ENCODE measurements at places on chromosomes 6 and 20. TPM values are rescaled to one million over a fixed set of nuclear protein-coding genes. Genes with fewer than 3 reads are reported as not detected.

DNA sequence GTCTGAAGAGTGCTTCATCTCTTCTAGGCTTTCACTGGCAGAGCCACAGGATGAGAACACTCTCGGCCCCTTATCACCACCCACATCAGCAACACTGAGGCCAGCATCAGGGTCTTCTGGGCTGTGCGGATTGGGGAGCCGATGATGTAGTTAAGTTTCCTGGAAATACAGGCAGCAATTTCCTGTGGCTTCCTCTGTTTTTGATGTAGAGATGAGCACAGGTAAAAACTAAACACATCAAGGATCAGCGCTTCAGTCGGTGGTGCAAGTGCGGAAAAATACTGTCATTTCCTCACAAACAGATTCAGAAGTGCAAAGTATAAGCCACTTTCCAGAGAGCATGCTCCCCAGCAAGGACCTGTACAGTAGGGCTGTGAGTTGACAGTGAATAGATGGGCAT lies 62.6 kb downstream of the BACH2 start:
- no peak for DNase-seq

DNA sequence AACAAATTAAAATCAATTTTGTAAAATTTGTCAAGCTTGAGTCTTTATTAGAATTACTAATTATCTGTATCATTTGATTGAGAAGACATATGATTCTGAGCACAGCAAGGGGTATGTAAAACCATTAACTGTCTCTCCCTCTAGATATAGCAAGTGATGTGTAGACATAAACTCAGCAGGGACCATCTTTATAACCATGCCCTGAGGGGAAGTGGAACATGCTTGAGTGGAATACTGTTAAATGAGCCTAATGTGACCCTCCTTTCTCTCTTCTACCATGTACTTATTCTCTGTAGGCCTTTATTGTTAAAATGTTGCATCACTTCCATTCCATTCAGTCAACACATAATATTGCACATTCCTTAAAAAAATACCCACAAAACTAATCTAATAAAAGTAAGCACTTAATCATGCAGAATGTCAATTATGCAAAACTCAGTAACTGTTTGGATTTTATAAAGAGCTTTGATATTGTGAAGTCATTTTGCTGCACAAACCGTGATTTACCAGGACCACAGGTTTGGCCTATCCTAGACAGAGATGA lies 896.6 kb upstream of the MANEA start:
- DNase-seq: no peak

- DNase-seq: no peak
Measured at GRCh38 chr6:116159782-116160524, 34.0 kb upstream of the COL10A1 start.

HSPA1L gene
- total RNA-seq: 1.4 TPM

BIRC7 gene
- not detected for total RNA-seq

Measured in posterior vena cava (tissue), 2 donors.